ENCODE measurements at places on chromosomes 2 and 18. TPM values are rescaled to one million over a fixed set of nuclear protein-coding genes. Genes with fewer than 3 reads are reported as not detected.

- DNase-seq, result no peak
Observed at GRCh38 chr2:11558214-11558886, 24.5 kb downstream of the GREB1 start.

DNA sequence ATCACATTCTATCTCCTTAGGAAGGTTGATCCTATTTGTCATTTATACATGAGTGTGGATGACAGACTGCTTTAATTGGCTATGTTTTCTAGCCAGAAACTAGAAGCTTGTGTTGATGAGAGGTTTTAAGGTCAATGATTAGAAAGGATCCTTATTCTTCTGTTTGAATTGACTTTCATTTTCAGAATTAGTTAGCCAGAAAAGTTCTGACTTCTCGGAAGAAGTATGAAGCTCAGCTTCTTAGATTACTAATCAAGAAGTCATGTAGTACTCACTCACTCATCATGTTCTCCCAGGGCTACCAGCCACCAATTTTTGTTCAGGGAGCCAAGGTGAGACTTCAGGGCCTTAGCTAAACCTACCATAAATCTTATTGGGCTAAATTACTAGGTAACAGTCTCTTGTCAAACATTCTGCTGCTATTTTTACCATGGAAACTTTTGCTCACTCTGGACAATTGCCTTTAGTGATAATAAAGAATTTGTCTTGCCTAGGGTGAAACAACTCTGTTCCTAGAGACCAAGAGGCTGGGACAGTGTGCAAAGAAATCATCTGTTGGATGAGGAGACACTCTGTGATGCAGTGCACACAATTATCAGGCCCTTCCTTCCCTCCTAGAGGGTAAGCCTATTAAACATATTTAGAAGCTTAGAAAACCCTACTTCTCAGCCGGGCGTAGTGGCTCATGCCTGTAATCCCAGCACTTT lies 111.6 kb upstream of the DNMT3A start:
- no peak for DNase-seq

DNA sequence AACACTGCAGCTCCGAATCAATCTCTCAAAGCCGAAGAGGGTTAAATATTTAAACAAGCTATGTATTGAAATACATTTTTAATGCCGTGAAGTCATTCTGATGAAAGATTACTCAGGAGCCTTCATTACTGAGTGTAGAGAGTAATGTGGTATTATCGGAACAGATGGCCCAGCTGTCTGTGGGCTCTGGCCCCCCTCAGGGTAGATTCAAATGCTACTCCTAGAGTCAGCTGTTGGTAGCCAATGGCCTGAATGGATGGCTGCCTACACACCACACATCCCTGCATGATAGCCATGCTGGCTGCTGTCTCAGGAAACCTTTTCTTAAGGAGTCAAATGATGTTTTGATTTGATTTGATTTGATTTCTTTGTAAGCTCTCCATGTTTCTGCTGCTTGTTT lies 732.3 kb upstream of the CELF4 start:
- DNase-seq, result no peak

- DNase-seq, result no peak
Observed at GRCh38 chr2:218093879-218094278, 24.8 kb downstream of the RUFY4 start.

DNA sequence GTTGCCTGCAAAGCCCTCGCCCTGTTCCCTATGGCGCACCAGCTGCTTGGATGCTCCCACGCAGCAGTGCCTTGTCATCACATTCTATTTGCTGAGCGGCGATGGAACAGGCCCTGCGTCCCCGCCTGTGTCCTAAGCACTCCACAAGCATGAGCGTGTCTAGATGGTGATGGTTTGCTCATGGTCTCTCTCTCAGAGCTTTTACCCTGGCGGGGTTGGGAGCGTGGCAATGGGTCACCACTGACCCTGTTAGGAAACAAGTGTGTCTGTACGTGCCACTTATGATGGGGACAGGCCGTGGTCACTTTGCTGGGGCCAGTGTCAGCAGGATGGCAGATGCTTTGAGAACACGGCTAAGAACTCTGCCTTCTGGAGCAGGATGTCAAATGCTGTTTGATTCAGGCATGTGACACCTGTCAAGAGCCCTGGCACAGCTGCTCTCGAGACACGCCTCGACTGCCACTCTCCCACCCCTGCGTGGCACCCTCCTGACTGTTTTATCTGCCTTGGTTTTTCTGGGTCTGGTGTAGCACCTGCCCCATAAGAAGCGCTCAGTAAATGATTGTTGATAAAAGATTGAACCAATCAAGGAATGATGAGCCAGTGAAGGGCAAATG lies 44.2 kb downstream of the RRM2 start:
- no peak for DNase-seq

DNA sequence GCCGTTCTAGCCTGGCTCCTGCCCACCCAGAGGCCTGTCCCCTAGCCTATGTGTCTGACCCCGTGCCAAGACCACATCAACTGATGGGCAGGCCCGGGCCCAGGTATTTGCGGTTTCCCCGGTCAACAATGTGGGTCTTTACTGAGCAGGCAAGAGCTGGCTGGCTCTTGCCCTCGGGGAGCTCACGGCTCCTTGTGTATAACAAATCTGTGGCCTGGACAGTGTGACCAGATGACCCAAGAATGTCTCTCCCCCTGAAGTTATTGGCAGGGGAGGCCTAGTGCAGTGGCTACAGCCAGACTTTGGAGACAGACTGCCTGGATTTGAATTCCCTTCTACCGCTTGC lies 179.6 kb downstream of the KLHL29 start:
- no peak for DNase-seq

DNA sequence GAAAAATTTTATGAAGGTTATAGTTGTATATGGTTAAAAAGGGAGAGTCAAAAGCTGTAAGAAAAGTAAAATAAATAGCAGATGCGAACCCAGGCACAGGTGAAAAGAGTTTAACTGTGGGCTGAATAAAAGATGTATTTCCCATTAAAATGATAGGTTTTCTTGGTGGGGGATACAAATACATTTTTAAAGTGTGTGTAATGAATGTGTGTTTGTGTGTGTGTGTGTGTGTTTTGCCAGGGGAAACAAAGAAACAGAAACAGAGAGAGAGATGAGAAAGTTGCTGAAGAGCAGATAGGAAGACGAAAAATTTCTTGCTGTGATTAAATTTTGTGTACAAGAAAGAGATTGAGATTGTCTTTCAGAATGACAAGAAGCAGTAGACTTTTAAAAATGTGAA lies 12.1 kb downstream of the TFPI start:
- DNase-seq, result no peak

GRCh38 chr18:55479656-55480420 lies 108.2 kb downstream of the TCF4 start:
- DNase-seq, result no peak

- no peak for DNase-seq
Observed at GRCh38 chr2:179963626-179964025, 43.5 kb downstream of the CWC22 start.

DNA sequence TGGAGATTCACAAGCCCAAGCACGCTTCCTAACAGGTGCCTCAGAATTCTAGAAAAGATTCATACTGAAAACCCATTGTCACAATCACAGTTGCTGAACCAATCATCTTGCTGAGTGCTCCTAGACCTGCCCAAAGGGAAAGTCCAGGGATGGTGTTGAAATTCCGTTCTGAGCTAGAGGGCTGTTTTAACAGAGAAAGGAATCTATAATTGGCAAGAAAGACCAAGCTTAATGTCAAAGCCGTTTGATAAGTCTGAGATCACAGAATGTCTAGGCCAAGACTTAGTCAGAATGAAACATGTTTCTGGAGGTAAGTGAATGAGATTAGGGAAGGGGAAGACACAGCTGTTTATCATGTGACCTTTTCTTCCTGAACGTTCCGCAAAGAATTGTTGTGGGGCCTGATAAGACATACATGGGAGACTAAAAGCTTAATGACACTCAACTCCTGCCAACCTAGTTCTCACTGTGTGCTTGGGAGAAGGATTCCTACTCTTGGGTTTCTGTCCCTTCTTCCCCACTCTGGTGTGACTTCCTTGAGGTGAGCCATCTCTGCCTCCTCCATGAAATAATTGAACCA lies 27.5 kb downstream of the PMAIP1 start:
- DNase-seq, result no peak

DNA sequence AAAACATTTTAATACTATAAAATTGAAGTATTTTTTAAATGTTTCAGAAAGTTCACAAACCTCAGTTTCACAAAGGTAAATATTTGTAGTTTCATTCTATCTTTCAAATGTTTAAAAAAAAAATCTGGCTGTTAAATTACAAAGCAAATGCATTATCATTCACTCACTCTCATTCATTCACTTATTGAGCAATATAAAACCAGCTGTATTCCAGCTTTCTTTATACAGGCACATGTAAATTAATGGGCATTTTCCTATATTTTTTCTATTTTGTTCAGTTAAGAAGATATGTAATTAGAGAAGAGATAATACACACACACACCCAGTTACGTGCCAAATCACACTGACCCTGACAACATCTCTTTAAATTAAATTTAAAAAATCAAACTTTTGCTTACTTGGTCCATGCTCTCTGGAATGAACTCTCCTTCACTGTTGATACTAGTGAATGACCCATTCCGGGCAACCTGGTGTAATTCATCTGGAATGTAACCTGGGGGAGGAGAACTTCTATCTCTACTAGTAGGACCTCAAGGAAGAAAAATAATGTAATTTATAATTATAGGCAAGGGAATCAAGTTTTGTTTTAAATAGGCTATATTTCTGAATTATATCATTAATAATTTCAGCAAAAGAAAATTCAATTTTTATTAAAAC lies 32.5 kb upstream of the ERCC3 start:
- DNase-seq, result no peak

DNA sequence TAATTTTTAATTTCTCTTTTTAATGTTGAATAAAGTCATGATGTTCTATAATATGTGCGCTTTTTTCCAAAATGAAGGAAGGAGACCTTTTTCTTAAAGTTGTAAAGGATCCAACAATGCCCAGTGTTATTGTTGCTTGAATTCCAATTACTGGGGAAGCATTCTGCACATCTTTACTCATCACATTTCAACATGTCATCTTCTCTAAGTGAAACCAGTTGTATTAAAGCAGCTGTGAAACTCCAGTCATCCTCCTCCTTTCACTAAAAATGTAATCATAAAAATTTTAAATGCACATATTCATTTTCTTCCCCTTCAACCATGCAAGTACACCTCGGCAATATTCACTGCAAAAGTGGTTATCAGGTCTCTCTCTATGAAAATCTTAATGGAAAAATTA lies 722.7 kb downstream of the TSN start:
- DNase-seq, result no peak

DNA sequence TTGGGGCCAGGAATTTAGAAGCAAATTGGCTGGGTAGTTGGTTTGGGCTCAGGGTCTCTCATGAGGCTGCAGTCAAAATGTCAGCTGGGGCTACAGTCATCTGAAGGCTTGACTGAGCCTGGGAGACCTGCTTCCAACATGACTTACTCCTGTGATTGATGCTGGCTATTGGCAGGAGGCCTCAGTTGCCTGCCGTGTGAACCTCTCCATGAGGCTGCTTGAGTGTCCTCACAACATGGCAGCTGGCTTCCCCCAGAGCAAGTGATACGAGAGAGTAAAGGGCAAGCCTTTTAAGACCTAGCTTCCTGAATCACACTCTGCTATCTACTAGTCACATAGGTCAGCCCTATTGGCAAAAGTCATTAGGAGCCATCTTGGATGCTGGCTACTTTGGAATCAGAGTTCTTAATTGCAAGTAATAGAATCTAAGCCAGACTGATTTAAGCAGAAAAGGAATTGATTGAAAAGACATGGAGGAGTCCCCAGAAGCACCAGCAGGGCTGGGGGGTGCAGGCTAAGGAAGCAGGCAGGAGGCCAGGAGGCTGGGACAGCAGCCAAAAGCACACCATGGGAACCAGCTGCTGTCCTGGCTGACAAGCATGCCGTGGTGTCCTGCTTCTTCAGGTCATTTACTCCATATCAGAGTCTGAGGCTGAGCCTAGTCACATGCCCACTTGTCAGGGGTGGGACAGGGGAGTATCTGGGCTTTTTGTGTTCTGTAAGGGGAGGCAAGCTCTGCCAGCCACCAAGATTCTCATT lies 7.8 kb upstream of the GIGYF2 start:
- DNase-seq, result no peak

GRCh38 chr2:231573096-231573495 lies 19.6 kb upstream of the TEX44 start:
- no peak for DNase-seq

- DNase-seq, result no peak
Observed at GRCh38 chr2:20992201-20992711, 51.6 kb downstream of the APOB start.

The GALNT5 gene
- 0.15 TPM for total RNA-seq

The FAM237A gene
- not detected for total RNA-seq

The IL1F10 gene
- not detected for total RNA-seq

The DYNC2LI1 gene
- 10.7 TPM for total RNA-seq

The SIGLEC15 gene
- 2.7 TPM for total RNA-seq

The NPAS2 gene
- 70.1 TPM for total RNA-seq

The CROCC2 gene
- not detected for total RNA-seq

The NEU2 gene
- not detected for total RNA-seq

The MRPL33 gene
- 52.0 TPM for total RNA-seq

Data from endothelial cell (in vitro differentiated cells).